Hepatic stellate cell (primary cell): ENCODE measurements at places on chromosomes 1 and 21.
A peak's percentile ranks its signal among the peaks of the same experiment; 100 is the strongest.

DNA sequence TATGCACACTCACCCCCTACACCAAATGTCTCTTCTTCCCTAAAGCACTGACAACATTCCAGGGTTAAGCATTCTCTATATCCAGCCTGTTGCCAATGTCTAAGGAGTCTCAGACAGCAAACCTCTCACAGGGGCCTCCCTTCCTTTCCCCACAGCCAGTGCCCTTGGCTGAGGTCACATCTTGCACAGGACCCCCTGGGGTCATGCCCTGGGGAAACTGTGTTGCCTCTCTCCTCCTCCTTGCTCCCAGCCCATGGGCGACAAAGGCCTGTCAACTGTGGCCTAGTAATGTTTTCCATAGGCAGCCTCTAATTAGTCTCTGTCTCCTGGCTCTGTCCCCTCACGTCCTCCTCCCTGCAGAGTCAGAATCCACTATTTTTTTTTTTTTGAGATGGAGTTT, 54.6 kb downstream of the NENF start:
- DNase-seq = no peak

GRCh38 chr1:59146651-59147358, 150.1 kb upstream of the FGGY start:
- peak; percentile 41 for DNase-seq

- DNase-seq = no peak
Measured at GRCh38 chr21:45550522-45551210, 8.4 kb upstream of the SLC19A1 start.

GRCh38 chr1:247110627-247111258, 6.6 kb upstream of the ZNF669 start:
- DNase-seq = no peak

GRCh38 chr21:46268371-46268770, 17.0 kb downstream of the MCM3AP start:
- no peak for DNase-seq

DNA sequence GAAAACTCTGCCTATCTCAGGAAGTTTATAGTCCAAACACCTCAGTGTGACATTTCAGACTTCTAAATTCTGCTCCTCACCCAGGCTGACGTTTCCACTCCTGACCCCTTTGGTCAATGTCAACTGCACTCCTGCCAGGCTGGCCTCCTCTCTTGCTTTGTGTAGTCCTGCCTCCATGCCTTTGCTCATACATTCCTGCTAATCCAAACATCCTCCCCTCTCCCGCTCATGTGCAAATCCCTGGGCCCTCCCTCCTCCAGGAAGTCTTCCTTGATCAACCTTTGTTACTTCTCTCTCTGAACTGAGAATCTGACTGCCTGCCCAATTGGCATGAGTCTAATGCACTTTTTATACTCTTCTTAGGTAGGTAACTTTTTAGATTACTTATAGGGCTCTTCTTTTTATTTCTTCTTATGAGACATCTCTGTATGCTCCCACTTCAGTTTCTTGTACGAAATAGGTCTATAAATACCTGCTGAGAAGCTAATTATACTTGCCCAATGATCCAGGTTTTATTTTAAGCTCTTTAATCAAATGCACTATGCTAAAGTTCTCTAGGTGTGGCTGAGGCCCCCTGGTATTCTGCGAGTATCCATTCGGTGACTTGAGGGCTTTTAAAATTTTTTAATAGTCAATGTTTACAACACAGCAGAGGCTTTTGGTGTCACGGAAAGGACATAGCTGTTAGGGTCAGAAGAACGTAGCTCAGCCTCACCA, 128.1 kb downstream of the PLXNA2 start:
- DNase-seq = no peak

GRCh38 chr1:212816567-212817278, 25.0 kb downstream of the TATDN3 start:
- DNase-seq = no peak

GRCh38 chr1:183281039-183281438, 95.0 kb downstream of the LAMC2 start:
- no peak for DNase-seq

- no peak for DNase-seq
Measured at GRCh38 chr1:42198251-42198650, 33.7 kb upstream of the GUCA2A start.

GRCh38 chr1:55592122-55592521, 377.0 kb upstream of the USP24 start:
- no peak for DNase-seq

DNA sequence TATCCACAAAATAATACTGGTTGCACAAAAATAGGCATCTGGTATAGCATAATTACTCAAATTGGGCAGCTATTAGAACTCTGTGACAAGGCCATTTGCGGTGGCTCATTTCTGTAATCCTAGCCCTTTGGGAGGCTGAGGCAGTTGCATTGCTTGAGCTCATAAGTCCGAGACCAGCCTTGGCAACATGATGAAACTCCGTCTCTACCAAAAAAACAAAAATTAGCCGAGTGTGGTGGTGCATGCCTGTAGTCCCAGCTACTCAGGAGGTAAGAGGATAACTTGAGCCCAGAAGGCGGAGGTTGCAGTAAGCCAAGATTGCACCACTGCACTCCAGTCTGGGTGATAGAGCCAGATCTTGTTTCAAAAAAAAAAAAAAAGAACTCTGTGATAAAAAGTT, 36.7 kb downstream of the PLPP3 start:
- DNase-seq = no peak

- DNase-seq = no peak
Measured at GRCh38 chr1:112704391-112704933, 2.5 kb downstream of the RHOC start.

DNA sequence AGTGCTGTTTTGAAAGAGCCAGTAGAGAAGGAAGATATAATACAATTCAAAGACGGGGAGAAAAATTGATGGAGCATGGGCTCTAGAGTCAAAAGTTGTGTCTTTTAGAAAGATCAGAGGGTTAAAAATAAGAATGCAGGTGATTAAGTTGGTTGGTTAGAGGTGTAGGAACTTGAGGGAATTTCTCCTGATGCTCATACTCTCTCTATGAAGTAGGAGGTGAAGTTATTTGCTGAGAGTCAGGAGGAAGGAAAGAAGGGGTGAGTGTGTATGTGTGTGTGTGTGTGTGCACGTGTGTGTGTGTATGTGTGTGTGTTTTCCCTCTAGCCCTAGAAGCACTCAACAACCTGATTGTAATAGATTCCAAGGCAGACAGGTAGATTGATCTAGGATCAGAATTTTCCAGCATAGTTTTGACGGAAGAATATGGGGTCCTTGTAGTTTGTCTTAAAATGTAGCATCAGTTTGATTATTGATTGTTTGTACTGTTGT, 88.3 kb upstream of the MACF1 start:
- DNase-seq = no peak

DNA sequence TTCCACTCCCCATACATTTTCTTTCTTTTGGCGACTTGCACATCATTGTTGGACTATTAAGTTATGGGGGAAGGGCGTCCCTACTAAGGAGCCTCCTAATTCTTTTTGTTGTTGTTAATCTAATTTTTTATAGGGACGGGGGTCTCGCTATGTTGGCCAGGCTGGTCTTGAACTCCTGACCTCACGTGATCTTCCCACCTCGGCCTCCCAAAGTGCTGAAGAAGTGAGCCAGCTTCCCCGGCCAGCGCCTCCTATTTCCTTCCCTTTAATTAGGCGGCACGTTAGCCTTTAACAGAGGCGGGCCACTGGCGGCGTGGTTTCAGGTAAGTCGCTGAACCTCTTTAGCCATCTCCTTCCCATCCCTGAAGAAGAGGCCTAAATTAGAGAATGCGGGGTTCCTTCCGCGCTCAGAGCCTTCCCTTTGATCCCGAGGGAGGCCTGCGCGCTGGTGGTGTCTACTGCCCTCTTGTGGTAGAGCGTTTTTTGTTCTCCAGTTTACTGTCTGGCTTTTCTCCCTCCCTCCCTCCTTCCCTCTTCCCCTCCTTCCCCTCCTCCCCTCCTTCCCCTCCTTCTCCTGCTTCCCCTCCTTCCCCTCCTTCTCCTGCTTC, 38.1 kb downstream of the TNFRSF9 start:
- peak; percentile 76 for DNase-seq

DNA sequence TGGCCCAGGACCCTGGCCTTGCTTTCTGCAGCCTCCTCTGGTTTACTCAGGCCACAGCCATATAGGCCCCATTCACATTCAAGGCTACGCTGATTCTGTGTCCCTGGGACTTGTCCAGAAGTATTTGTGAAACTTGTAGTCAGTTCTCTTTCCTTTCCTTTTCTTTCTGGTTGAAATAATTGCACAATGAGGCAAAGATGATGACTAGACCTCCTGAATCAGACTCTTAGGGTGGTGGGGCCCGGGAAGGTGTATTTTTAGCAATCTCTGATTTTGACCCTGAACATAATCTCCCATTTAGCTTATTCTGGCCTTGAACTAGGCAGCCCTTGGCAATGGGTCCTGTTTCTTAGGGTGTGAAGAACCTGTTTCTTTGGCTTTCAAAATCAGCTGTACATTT, 39.9 kb downstream of the STUM start:
- DNase-seq = no peak

DNA sequence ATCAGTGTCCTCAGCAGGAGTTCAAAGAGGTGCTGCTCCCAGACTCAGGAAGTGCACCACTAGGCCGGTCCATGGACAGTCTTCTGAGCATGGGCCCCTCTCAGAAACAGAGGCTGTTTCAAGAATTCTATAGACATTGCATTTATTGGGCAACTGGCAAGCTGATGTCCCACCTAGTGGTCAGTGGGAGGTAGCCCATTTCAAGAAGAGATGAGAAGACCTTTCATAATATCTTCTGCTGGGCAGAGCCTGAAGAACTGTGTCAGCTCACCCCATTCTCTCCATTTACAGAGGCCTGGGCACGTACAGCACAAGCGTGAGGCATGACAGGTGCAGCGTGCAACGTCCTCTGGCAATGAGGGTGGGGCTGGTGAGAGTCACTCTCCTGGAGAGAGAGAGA, 216.0 kb downstream of the DYRK1A start:
- DNase-seq = peak; percentile 72

DNA sequence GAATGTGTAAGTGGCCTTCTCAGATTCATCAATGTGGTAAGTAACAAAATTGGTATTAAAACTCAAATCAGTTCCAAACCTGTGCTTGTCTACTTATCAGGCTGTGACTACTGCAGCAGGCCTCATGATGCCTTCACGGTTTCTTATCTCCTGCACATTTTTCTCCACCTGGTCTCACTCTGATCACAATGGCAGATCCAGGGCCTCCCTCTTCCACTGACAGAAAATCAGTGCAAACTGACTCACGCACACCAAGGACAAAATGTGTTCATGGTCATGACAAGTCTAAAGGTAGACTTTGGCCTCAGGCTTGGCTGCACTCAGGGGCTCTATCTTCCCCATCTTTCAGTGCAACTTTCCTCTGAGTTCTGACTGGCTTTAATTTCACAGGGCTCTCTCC, 56.7 kb upstream of the ATP1A1 start:
- DNase-seq = no peak

DNA sequence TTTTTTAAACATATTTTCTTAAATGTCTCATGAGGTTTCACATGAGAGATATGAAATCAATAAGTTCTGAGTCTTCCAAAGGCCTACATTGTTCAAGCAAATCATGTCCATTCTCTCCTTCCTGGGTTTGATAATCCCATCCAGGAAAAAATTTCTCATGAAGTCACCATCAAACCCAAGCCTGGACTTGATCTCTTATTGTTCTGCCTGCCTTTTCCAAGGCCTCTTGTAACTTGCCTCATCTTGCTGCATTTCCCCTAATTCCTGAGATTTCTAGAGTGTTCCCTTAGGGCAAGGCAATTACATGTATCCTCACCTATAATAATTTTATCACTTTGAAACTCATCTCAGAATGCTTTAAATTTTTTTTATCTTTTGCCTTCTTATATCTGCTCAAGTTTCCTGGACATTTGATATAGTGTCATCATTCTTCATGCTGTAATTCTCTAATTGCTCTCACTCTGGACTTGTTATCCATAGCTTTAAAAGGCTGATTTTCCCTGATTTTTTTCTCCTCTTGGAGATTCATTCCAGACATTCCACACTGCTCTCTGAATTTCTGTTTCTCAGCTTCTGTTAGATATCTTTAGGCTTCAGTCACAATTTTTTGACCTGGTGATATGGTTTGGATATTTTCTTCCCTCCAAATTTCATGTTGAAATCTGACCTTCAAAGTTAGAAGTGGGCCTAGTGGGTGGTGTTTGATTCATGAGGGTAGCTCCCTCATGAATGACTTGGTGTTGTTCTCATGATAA, 126.4 kb downstream of the LRRC7 start:
- no peak for DNase-seq

DNA sequence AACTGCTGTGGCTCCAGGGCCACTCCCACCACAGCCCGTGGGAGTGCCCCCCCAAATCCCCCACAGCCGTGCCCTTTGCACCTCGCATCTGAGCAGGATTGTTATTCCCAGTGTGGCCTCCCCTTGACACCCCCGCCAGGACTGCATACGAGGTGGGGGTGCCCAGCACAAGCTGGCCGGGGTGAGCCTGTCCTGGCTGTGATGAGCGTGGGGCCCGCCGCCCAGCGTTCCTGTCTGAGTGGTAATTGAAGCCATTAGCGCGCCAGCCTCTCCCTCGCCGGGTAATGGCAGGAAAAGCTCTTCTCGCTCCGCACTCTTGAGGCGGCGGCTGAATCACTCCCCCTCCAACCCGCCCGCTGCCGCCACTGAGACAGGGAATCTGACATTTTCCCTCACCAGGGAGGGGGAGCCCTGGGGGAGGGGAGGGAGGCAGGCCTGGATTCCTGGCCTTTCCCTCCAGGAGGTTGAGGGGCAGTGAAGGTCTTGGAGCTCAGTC, 27.7 kb downstream of the PTPRF start:
- no peak for DNase-seq

- DNase-seq = no peak
Measured at GRCh38 chr1:197683895-197684553, 91.3 kb downstream of the DENND1B start.

DNA sequence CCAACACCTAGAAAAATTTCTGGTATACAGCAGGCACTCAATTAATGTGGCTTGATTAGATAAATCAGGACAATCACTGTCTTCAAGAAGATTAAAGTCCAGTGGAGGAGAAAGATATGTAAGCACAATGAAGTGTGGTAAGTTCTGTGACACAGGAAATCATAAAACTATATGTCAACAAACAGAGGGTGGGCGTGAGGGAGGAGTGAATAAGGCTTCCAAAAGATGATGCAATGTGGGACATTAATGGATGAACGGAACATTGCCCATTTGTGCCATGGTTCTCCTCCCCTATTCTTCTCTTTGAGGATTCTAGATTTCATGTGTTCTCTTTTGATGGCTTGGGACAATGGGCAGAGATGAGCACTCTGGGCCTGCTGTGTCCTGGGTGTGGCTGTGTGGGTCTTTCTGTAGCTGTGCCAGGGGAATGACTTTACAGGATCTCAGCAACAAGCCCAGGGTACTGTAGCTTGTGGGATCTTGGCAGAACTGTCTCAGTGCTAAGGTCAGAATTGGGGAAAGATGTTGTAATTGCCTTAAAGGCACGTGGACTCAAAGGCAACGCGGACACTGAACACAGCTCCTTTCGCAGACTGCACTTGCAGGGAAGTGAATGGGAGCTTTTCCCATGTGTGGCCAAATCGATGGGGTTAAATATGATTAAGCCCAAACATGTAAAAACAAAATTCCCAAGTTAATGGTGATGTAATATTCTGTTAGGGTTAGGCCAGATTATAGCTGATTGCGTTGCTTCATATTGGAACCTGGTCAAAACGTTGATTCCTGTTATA, 366.9 kb downstream of the TGFB2 start:
- no peak for DNase-seq
